ENCODE measurements at places on chromosomes 16 and 17.

DNA sequence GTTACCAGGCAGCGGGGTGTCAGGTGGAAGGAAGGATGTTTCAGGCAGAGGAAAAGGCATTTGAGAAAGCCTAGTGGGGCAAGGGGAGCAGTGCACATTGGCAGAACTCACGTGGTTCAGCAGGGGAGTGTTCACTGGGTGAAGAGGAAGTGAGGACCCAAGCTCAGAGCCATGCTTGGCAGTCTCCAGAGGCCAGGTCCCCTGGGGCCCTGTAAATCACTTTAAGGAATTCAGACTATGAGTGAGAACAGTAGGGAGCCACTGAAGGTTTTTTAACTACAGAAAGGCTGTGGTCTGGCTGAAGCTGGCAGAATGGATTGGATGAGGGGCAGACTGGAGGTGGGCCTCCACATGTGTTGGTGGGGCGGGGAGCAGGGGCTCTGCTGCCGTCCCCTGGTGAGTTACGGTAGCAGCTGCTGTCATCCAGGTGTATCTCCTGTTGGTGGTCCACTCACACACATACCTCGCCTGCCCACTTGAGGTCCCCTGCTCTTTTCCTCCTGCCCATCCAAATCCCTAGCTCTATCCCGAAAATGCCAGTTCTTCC, 5.1 kb downstream of the CLEC16A start:
- no peak for DNase-seq

GRCh38 chr16:57534881-57535658, 1.3 kb downstream of the CCDC102A start:
- DNase-seq, result no peak

GRCh38 chr17:81641825-81642489, 5.0 kb downstream of the TSPAN10 start:
- no peak for DNase-seq

- no peak for DNase-seq
These were observed 639 bp upstream of the TRIM65 start for GRCh38 chr17:75897160-75898019.

DNA sequence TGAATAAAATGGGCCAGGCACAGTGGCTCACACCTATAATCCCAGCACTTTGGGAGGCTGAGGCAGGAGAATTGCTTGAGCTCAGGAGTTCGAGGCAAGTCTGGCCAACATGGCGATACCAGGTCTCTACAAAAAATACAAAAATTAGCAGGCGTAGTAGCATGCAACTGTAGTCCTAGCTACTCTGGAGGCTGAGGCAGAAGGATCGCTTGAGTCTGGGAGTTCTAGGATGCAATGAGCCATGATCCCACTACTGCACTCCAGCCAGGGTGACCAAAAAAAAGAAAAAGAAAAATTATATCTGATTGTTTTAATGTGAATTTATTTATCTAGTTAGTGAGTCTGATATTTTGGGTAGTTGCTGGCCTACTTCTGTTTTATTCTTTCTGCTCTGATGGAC, 7.0 kb downstream of the IL34 start:
- DNase-seq, result no peak

DNA sequence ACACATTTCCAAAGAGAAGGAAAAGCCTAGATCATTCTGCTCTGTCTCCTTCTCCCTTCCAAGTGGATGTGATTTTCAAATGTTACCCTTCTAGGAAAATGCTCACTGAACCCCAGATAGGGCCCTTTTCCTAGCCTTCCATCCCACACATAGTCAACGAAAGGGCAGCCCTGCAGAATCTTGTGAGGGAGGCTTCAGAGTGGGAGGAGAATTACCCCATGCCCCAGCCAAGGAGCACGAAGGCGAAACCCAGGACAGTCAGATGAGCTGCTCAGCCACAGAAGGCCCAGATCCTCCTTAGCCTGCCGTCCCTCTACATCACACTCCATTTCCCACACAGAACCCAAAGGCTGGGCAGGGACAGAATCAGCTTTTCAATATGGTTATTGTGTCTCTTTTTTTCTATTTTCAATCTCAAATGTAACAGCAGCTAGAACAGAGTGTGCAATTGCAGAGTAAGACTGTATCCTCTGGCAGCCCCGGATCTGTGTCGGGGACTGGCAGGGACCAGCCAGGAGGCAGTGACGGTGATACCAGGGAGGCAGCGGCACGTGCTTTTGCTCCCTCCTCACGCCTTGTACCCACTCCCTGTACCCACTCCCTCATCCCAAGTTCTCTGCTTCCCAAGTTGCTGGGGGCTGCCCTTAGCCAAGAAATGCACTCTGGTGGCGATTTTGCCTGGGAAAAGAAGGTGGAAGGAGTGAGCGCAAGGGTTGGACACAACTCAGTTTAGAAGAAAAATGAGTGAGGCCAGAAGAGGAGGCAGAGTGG, 3.7 kb upstream of the SDK2 start:
- DNase-seq, result no peak

Data from prostate gland (tissue), 2 donors.